ENCODE measurements at places on chromosomes 7 and 10.

- DNase-seq, result peak; percentile 75
Measured at GRCh38 chr10:91162495-91163268, 57.8 kb upstream of the PCGF5 start.

DNA sequence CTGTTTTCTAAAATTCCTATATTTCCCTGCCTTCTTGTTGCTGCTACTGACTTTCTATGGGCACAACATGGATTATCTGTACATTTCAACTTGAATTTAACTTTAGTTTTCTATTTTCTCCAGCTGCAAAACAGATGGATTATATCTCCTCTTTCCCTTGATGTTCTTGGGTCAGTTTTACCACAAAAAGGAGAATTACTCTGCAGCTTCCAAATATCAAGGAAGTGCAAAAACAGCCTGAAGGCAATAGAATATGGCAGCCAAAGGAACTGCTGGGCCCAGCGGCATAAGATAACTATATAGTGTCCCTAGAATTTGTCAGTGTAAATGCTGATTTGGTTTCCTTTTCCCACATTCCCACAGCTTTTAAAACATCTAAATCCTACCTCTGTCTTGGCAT is 29.1 kb downstream of the CPED1 start:
- no peak for DNase-seq

- DNase-seq, result no peak
Measured at GRCh38 chr7:126083014-126083413, 1153.4 kb upstream of the POT1 start.

DNA sequence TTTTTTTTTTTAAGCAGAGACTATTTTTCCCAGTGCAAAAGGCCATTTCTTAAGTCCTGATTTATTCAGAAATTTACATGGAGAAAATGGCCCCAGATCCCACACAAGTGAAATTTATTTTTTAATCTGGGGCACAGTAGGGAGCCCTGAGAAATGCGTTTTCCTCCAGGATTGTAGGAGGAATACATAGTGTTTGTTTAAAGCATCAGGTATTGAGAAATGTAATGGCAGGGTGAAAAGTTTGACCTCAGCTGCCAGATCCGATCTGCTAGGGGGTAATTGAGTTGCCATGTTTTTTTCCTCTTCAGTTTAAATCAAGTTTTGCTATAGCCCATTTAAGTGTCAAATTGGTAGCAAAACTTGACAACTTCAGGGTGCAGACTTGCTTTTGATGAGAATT is 110.0 kb downstream of the LRMDA start:
- no peak for DNase-seq

DNA sequence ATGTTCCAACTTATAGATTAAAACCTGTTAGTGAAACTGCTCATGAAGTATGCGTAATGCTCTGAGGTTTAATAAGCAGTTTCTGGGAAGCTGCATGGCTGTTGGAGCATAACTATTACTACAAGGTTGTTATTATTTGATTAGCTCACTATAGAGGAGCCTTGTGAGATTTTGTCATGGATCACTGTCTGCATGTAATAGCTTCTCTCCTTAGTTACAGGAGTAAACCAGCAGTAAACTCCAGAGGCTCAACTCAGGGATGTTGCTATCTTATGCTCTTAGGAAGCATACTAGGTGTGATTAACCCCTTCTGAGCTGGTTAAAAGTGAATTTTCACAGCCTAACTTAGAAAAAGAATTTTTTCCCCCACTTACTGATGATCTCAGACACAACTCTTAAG is 63.6 kb upstream of the IFRD1 start:
- no peak for DNase-seq

GRCh38 chr10:3807928-3808496 is 23.0 kb upstream of the KLF6 start:
- DNase-seq, result no peak

DNA sequence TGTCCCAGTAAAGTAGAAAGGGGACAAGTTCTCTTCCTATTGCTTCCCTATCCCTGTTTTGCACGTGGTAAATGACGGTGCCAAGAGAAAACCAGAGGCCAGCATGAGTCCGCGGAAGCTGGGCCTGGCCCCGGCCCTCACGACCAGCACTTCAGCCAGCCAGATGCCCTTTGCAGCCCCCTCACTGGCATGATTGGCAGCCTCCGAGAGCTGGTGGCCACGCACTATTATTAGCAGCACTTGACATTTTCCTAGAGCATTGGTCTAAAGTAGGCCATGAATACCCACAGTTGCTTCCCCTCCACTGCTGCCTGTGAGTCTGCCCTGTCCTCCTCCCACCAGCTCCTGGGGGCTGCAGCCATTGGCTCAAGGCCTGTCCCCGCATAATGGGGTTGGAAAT is 369.1 kb downstream of the PLXNA4 start:
- no peak for DNase-seq

DNA sequence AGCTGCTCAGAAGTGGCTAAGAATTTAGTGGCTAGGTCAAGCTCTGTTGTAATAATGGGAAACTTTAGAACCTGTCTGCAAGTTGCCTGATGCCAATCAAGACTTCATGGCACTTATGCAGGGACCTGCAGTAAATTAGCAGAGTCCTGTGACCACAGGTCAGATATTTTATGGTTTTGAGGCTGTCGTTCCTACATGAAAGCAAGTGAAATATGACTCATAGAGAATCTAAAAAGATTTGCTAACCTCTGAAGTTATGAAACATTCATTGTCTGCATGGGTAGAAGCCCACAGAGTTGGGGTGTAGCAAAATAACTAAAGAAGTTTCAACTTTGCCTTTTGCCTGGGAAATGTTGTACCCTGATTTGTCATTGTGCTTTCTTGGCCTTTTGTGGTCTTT is 32.3 kb downstream of the SLC39A12 start:
- DNase-seq, result no peak

DNA sequence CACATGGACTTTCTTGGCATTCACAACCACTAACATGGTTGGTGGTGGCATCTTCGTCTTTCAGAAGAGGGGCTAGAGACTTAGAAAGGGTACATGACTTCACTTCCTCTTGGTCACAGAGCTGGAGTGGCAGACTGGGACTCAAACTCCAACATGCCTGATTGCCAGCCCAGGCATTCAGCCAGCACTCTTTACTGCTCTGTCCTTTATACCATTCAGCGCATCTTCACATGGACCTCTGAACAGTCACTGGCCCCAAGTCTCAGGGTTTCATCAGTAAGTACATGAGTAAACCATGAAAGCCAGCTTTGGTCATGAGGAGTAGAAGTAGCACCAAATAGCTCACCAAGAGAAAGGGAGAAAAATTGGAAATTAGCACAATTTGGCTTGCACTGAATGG is 148.4 kb upstream of the KLF14 start:
- DNase-seq, result no peak

- no peak for DNase-seq
Measured at GRCh38 chr10:100020142-100020885, 10.6 kb upstream of the DNMBP start.

- DNase-seq, result no peak
Measured at GRCh38 chr10:1029838-1030237, 4.2 kb upstream of the IDI2 start.

- no peak for DNase-seq
Measured at GRCh38 chr7:40899636-40900507, 765.1 kb downstream of the SUGCT start.

GRCh38 chr7:147196481-147196880 is 1079.9 kb downstream of the CNTNAP2 start:
- no peak for DNase-seq

DNA sequence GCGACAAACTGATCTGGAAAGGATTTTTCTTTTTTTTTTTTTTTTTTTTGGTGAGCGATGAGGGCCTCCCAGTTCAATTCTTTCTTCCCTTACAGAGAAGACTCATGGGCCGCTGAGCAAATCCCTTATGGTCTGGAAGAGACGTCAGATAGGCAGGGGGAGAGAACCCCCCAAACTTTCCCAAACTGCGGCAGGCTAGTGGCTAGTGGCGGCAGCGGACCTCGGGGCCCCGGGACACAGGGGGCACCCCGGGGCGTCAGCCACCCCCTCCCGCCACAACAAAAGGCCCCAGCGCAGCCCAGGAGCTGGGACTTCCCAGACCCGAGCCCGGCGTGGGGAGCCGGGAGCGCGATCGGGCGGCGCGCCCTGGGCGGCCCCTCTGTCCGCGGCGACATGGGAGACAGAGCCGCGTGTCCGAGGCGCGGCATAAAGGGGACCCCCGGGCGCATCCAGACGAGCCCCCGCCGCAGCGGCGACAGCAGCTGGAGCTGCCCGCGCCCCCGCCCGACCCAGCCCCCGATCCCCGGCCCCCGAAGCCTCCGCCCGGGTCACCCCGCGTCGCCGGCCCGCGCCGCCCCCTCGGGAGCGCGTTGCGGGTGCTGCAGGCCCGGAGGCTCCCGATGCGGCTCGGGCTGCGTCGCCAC is 755 bp downstream of the FAM171A1 start:
- no peak for DNase-seq

- no peak for DNase-seq
Measured at GRCh38 chr7:108203537-108203936, 73.4 kb upstream of the LAMB4 start.

- DNase-seq, result no peak
Measured at GRCh38 chr7:78587443-78588044, 789.0 kb downstream of the PHTF2 start.

DNA sequence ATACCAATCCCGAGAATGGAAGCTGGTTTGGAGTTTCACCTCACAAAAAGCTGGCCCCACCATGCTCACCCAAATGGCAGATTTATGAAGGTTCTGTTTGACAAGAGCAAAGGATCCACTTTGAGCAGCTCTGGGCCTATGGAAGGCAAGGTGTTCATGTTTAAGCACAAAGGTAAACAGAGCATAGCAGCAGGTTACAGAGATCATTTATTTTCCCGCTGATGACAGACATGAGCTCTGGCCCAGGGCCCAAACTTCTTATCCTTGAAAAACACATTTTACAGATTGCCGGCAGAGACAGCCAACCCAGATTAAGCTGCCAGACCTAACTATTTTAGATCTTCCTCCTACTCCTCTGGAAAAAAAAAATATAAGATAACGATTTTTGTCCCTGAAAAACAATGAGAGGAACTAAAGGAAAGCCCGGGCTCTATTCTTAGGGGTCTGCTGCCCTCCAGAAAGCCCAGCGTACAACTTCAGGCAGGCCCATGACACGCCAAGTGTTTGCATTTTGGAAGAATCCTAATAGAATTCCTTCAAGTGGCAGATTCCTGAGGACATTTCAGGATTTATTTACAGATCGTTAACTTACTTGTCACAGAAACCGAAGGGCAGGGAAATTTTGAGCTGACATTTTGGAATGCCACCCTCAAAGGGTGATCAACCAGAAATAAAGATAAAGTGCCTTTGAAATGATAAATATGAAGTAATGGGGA is 40.0 kb downstream of the SYPL1 start:
- DNase-seq, result no peak

GRCh38 chr7:24817339-24817738 is 60.1 kb upstream of the GSDME start:
- no peak for DNase-seq

- no peak for DNase-seq
Measured at GRCh38 chr7:2307690-2308107, 6.5 kb downstream of the SNX8 start.

DNA sequence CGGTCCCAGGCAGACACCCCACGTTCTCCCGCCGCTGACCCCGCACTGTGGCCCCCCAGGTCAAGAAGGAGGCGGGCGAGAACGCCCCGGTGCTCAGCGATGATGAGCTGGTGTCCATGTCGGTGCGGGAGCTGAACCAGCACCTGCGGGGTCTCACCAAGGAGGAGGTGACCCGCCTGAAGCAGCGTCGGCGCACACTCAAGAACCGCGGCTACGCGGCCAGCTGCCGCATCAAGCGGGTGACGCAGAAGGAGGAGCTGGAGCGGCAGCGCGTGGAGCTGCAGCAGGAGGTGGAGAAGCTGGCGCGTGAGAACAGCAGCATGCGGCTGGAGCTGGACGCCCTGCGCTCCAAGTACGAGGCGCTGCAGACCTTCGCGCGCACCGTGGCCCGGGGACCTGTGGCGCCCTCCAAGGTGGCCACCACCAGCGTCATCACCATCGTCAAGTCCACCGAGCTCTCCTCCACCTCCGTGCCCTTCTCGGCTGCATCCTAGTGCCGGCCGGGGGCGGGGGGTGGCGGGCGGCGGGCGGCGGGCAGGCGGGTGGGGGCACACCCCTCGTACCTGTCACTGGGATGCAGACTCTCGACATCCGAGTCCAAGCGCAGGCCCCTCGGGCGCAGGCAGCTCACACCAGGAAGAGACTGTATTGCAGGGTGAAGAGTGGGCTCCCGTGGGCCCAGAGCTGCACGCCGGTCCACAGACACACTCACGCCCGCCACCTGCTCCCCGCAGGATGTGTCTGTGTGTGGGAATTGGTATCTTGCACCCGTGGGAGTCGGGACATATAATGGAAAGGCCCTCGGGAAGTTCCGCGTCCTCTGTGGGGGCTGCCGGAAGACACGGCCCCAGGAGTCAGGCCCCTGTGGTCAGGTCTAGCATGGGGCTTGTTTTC is 9.6 kb downstream of the MAFK start:
- no peak for DNase-seq

DNA sequence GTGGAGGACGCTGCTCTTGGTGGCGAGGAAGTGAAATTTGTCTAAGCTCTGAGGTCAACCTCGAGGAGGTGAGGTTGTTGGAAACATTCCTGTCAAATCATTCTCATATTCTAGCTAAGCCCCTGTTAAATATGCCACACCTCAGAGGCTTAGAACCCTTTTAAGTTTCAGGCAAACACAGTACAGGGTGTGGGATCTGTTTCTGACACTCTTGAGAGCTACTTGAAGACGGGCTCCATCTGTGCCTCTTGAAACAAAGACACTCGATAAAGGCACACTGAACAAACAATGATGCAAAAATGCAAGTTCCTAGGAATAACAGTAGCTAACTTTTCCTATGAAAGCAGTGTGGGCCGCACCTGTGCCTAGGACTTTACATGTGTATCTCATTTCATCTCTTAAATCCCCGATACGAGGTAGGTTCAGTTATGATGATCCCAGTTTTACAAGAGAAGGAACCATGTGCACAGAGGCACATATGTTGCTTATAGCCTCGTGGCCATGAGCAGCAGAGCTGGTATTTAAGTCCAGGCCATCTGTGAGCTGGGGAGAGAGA is 299.2 kb downstream of the CCDC3 start:
- DNase-seq, result no peak

- DNase-seq, result no peak
Measured at GRCh38 chr7:111711426-111712065, 149.3 kb upstream of the IMMP2L start.

- no peak for DNase-seq
Measured at GRCh38 chr7:31767686-31768358, 80.8 kb downstream of the PPP1R17 start.

- no peak for DNase-seq
Measured at GRCh38 chr7:88259656-88260380, 40.0 kb upstream of the SRI start.

DNA sequence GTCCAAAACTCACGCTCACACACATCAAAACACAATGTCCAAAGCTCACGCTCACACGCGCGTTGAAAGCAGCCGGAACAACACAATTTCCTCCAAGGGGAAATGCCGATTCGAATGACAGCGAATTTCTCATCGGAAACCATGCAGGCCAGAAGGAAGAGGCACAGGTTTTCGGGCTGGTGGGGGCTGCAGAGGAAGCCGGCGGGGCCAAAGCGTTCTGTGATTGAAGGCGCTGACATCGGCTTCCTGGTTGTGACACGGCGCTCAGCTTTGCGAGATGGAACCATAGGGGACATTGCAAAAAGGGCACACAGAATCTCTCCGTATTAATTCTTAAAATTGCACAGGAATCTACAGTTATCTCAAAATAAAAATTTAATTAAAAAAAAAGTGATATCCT is 61.3 kb downstream of the FOXL3 start:
- DNase-seq, result peak; percentile 51
